Stimulated activated CD4-positive, alpha-beta T cell treated with anti-CD3 and anti-CD28 coated beads, Interleukin-15, amount 100 ng/mL, for 48 hours (primary cell): ENCODE measurements at places on chromosomes 7 and 10.

GRCh38 chr7:31160941-31161340 is 108.8 kb downstream of the ADCYAP1R1 start:
- no peak for DNase-seq

GRCh38 chr7:70183278-70183677 is 585.0 kb downstream of the AUTS2 start:
- no peak for DNase-seq

- DNase-seq: no peak
These were observed 158.1 kb upstream of the ETV1 start for GRCh38 chr7:14147532-14147931.

- DNase-seq: no peak
These were observed 315.6 kb downstream of the GRM8 start for GRCh38 chr7:126937171-126937570.

DNA sequence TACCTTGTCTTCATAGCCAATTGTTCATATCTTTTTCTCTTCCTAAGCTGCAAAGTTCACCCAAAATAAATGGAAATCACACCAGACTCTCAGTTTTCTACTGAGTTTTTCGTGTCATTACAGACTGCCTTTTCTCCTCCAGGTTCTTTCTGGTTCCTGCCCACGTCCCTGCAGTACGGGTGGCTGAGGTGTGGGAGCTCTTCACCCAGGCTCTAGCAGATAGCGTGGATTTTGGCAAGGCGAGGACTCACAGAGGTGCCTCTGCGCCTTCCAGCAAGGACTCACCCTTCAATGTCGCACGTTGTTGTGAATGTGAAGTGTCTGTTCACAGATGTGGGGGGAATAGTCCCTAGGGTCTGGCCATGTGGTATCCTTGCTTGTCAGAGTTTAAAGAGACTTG is 71.6 kb downstream of the ABCA13 start:
- no peak for DNase-seq

- DNase-seq: no peak
These were observed 5.0 kb upstream of the NDUFB2 start for GRCh38 chr7:140691376-140692045.

- no peak for DNase-seq
These were observed 12.6 kb downstream of the MAFK start for GRCh38 chr7:1542841-1543747.

GRCh38 chr7:135901585-135902540 is 75.3 kb downstream of the MTPN start:
- no peak for DNase-seq

- DNase-seq: peak; percentile 48
These were observed 17.5 kb downstream of the ACTA2 start for GRCh38 chr10:88934900-88935672.

DNA sequence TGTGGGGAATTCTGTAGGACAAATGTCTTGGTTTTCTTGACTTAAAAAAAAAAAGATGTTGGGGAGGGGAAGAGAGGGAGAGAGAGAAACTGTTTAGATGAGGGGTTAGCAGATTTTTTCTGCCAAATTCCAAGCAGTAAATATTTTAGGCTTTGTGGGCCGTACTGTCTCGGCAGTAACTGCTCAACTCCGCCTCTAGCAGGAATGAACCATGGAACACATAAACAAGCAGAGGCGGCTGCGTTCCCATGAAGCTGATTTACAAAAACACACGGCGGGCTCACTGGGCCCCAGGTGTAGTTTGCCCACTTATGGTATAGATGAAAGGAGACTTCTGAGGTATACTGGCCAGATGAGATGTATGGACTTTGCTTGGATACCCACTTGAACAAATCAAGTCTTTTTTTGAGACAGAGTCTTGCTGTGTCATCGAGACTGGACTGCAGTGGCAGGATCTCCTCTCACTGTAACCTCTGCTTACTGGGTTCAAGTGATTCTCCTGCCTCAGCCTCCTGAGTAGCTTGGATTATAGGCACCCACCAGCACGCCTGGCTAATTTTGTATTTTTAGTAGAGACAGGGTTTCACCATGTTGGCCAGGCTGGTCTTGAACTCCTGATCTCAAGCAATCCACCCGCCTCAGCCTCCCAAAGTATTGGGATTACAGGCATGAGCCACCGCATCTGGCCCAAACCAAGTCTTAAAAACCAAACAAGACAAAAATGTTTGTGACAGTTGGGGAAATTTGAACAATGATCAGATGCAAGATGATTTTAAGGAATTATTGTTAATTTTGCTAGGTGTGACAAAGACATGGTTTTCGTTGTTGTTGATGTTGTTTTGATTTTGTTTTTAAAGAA is 9.7 kb upstream of the ADAMTS14 start:
- DNase-seq: no peak

DNA sequence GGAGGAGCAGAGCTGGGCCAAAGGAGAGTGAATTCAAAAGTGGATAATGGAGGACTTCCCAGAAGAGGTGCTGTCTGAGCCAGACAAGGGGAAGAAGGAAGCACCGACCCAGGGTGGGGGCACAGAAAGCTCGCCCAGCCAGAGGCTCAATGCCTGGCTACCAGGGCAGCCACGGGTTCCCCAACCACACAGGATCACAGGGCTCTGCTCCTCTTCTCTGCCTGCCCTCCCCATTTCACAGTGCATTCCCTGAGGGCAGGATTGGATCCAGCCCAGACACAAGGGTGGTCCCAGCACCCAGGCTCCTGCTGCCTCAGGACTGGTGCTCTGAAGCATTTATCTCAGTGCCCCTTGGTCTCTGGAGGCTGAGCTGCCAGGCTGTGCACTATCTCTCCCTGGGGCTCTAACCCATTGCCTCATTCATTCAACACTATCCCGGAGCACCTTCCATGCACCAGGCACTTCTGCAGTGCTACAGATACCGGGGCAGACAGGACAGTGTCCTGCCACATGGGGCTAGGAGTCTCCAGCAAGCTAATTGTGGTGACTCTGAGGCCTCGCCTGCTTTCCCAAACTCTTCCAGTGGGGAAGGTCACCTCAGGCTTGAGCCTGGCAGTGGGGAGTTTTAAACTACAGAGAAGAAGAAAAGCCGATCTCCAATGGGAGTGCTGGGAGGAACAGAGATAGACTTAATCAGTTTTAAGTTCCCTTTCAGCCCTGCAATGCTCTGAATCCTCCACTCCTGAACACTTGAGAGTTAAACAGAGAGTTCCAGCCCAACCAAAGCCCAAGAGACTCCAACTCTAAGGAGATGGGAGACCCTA is 201.8 kb upstream of the ZMIZ1 start:
- no peak for DNase-seq

- DNase-seq: no peak
These were observed 368.9 kb downstream of the SORCS1 start for GRCh38 chr10:106795619-106796018.

DNA sequence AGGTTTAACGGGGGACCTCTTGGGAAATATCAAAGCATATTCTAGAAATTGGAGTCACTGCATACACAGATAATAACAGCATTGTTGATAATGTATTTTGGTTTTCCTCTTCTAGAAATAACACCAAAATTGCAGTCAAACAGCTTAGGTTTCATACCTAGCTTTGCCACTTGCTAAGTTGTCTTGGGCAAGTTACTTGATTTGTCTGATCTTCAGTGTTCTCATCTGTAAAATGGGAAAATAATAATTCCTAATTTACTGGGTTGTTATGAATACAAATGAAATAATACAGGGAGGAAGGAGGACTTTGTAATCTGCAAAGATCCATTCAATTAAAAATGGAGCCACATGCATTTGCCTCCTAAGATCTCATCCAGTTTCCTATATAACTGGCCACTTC is 20.3 kb upstream of the NUP205 start:
- no peak for DNase-seq

DNA sequence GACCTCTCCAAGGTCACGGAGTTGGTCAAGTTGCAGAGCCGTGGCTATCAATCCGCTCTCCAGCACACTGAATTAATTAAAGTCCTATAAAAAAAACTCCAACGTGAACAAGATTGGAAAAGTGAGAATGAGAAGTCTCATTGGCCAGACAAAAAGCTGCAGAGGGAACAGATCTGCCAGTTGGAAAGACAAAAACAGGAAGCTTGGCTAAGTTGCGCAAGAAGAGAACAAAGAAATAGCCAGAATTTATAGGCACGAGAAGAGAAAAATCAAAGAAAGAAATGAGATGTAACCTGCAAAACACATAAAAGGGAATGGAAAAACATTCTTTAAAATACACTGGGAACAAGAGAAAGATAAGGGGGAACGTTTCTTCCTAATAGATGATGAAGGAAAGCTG is 45.7 kb upstream of the CRTAC1 start:
- DNase-seq: no peak

DNA sequence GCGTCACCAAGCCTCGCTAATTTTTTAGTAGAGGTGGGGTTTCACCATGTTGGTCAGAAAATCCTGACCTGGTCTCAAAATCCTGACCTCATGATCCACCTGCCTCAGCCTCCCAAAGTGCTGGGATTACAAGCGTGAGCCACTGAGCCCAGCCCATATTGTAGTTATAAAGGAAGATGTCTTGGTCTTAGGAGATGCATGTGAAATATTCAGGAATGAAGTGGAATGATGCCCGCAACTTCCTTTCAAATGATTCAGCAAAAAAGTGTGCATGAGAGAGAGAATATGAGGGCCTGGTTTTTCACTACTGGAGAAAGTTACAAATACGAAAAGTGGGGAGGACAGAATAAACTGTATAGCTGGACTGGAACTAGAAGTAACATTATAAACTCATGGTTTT is 15.9 kb downstream of the TMEM209 start:
- DNase-seq: no peak

GRCh38 chr10:89242345-89242684 is 9.3 kb downstream of the LIPA start:
- no peak for DNase-seq

- DNase-seq: no peak
These were observed 362.4 kb downstream of the CNTNAP2 start for GRCh38 chr7:146479040-146479439.

- DNase-seq: no peak
These were observed 7.9 kb downstream of the MTURN start for GRCh38 chr7:30142710-30143109.

- peak; percentile 2 for DNase-seq
These were observed 197.2 kb downstream of the CRPPA start for GRCh38 chr7:16223963-16224707.

DNA sequence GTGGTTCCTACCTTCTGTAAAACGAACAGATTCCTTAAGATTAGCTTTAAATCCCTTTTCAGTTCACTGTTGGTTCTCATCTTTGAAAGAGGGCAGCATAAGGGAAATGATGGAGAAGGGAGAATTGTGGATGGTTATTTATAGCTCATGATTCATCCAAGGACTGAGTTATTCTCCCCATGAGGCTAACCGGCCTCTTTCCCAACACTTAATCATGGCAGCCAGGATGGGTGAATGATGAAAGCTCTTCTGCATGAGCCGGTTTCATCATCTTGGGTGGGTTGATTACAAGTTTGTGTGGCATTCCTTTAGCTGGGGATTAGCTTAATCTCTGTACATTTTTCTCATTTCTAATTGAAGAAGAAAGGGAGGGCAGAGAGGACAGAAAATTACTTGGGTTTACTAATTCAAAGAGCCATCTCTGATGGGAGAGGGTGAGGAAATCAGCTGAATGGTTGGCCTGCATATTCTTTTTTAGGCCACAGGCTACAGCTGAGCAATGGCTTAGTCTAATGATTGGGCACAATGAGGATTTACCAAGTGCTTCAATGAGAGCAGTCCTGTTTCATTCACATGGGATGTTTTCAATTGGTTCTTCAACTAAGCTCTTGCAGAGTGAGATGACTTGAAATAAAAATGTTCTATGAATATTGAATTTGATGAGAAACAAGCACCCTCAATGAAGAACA is 250.0 kb downstream of the BMPER start:
- no peak for DNase-seq

- DNase-seq: no peak
These were observed 135.7 kb downstream of the MAGI2 start for GRCh38 chr7:79317728-79318127.

DNA sequence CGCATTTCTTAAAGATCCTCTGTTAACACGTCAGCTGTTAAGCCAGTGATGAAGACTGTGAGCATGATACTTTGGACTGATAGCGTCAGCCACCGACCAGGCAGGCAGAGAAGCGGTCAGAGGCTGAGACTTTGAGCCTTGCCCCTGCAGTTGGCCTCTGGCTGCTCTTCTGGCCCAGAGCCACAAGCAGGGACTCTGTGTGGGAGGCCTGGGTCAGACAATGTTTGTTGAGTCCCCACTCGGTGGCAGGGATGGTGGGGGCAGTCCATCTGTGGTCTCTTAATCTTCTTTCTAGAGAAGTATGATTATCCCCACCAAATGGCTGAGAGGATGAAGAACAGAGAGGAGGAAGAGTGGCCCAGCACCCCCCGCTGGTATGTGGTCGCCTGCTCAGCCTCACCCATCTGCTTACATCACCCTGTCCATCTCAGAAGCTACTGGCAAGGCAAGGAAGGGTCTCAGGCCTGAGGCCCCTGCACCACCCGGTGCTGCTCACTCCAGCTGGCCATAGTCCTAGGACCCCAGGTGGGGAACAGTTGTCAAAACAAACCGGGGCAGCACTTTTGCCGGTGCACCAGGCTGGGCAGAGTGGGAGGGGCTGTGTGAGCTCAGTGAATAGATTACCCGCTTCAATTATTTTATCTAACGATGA is 202.9 kb downstream of the GRID1 start:
- no peak for DNase-seq

DNA sequence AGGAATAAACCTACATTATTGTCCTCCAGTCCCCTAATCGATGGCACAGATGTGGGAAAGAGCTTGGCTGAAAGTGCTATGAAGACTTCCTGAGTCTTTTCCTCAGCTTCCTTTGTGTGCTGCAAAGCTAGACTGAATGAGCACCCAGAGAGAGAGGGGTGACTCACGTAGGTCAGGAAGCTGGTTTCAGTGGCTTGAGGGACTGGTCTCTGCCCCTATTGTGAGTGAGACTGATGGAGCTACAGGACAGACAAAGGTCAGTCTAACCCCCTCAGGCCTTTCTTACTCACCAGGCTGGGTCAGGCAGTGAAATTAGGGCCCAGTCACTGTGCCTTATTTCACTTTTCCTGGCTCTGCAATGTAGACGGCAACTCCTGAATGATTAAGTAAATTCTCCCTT is 171.1 kb upstream of the GRB10 start:
- DNase-seq: no peak

DNA sequence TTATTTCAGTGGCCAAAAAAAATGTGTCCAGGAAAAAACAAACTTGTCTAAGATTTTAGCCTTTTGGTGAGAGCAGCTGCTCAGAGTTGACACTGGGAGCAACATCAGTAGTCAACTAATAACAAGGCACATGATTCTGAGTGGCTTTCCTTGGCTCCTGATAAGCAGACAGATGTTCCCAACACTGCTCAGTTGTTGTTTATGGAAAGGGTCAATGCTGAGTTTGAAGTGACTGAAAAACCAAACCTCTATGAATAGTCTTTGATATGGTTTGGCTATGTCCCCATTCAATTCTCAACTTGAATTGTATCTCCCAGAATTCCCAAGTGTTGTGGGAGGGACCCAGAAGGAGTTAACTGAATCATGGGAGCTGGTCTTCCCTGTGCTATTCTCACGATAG is 12.3 kb downstream of the DYDC1 start:
- no peak for DNase-seq

DNA sequence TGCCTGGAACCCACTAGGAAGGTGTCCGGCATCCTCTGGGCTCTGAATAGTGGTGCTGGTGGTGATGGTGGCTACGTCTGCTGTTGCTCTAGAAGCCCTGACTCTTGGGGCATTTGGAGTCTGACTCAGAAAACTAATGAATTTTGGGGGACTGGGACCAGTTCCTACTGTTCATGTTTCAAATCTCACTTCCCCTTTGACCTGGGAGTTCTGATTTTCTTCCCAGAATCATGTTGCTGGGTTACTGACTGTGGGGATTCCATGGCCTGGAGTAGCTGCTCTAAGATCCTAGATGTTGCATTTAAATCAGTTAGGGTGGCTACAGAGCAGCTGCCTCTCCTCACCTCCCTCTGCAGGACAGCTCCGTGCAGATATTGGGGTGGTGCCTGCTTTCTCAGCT is 3.2 kb downstream of the TSPAN33 start:
- no peak for DNase-seq

- no peak for DNase-seq
These were observed 6.0 kb downstream of the PAX2 start for GRCh38 chr10:100751211-100751933.
